ENCODE measurements at places on chromosomes 1 and 21.

GRCh38 chr21:31618696-31619430, 40.6 kb upstream of the SOD1 start:
- DNase-seq, result no peak

GRCh38 chr1:27856561-27857343, 15.6 kb upstream of the THEMIS2 start:
- no peak for DNase-seq

DNA sequence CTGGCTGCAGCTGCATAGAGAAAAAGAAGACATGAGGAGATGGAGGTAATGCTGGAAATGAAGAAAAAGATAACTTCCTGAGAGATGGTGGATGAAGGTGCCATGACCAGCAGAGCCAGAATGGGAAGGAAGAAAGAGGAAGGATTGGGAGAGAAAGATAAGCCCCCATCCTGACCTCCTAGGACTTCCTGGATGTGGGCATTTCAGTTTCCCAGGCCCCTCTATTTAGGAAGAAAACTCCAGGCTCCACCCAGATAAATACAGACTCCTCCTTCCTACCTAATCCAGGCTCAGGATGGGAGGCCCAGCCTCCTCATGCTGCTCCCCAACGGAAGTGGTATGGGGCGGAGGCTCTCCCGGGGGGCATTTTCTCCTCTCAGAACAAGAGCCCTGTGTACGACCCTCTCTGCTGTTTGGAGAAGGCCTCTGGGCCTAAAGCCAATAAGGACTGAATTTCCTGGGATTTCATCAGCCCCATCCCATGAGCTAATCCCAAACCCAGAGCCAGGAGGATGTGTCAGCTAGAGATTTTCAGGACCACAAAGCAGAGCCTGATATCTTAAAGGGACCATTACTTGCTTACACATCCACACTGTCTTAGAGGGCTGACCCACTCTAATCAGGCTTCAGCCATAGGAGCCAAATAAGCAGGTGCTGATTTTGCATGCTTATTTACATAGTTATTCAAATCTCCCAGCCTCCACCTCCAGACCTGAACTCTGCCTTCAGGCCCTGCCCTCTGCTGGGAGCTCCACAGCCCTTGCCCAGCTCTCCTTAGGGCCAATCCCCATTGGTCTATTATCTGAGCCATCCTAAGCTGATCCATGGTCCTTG, 5.1 kb upstream of the ARHGEF2 start:
- DNase-seq, result no peak

GRCh38 chr1:165598676-165599059, 32.4 kb upstream of the MGST3 start:
- DNase-seq, result no peak

DNA sequence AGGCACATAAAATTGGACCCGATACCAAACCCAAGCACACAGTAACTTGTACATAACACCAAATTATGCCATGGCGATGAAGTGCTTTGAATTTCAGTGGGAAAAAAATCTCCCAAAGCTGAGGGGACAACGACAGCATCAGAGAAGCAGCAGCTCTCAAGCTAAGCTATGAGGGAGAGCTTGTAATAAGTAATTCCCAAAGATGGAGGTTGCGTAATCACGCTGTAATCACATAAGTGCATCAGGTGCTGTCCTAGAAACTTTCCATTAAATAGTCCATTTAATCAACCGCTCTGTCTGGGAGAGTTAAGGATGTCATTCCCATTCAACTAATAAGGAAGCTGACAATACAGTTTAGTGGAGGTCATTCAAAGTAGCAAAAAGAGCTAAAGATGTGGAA, 37.6 kb upstream of the KRTAP19-8 start:
- DNase-seq, result no peak

GRCh38 chr1:150159550-150159949, 9.8 kb downstream of the PLEKHO1 start:
- no peak for DNase-seq

GRCh38 chr1:229538945-229539344, 19.6 kb downstream of the ABCB10 start:
- DNase-seq, result no peak

DNA sequence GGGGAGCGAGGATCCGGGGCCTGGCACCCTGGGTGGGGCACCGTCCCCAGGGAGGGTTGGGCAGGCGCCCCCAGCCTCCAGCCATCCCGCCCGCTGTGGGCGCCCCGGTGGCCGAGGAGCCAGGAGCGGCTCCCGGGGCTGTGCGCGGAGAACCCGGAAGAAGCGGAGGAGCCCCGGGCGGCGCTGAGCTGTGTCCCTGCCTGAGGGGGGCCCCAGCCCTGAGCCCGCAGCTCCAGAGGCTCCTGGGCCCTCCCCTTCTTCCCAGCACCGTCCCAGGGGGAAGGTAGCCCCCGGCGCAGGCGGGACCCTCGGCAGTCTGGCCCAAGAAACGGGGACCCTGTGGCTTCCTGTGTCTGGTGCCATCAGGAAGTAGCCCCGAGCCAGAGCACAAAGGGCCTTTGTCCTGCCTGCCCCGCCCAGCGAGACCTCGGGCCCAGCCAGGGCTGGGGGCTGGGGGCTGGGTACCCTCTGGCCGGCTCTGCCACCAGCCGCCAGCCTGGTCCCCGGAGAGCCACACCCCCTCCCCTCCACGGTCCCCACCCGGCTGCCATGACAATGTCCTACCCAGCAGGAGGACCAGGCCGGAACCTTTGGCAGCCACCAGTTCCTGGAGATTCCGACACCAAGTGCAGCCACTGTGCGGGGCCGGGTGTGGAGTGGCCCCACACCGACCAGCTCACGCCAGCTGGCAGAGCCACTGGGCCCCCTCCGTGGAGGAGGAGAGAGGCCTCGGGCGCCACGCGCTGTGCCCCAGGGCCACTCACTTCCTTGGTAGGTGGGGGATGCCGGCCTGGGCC, 15.6 kb upstream of the TTLL10 start:
- no peak for DNase-seq

- DNase-seq, result no peak
Measured at GRCh38 chr1:174074757-174075156, 52.6 kb upstream of the RC3H1 start.

GRCh38 chr1:93704052-93704451, 22.4 kb upstream of the BCAR3 start:
- DNase-seq, result no peak

- no peak for DNase-seq
Measured at GRCh38 chr1:225855503-225856300, 26.5 kb downstream of the TMEM63A start.

GRCh38 chr1:204409836-204410687, 1.6 kb downstream of the PPP1R15B start:
- DNase-seq, result no peak

DNA sequence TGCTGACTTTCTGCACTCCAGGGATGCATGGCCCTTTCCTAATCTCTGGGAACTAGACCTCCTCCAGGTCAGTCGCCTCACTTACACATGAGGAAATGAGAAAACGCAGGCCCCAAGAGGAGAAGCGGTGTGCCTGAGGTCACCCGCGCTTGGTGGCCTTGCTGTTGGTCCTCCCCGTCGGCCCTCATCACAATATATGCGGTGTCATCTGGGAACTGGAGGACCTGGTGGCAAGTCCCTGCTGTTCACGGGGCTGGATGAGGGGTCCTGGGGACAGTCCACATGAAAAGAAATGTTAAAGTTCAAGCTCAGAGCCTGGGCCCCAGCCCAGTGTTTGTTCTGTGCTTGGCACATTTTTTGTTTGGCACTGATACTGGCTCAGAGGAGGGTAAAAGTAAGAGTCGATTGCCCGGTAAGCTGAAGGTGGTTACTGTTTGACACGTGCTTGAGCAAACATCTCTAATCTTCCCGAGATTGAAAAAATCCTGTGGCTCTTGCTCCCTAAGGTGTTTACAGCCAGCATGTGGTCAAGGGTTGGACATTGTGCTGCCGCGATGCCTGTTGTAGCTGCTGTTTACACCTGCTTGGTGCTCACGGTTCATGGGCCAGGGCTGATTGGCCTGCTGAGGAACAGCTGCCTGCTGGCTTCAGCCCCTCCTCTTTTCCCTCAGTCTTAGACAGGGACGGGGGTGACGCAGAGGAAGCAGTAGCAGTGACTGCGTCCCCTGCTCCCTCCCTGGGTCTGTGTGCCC, 5.2 kb downstream of the COQ8A start:
- DNase-seq, result no peak

DNA sequence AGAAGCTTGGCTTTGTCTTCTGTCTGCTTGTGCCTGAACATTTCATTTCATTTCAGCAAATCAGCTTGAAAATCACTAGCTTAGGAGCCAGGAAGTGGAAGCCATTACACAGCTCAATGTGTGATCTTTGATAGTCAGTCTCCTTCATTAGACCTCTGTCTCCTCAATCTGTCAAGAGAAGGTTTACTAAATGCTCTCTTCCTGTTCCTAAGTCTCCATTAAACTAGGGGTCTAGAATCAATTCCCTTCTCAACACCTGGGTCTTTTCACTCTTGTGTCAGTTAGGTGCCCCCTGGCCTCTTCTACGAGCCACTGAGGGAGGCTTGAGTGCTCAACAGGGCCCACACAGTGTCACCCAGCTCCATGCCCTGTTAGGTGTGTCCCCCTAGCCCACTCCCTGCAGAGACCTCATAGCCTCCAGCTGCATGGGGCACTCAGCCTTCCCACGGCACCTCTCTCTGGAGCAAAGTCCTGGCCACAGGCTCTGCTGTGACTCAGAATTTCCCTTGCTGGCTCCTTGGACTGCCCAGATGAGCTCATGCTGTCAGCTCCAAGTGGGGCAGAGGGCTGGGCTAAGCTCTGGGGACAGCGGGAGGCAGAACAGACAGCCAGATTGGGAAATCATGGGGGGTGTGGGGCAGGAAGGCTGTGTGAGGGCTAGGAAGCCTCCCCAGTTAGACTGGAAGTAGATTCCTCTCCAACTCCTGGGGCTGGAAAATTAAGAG, 115.7 kb upstream of the IPO9 start:
- no peak for DNase-seq

DNA sequence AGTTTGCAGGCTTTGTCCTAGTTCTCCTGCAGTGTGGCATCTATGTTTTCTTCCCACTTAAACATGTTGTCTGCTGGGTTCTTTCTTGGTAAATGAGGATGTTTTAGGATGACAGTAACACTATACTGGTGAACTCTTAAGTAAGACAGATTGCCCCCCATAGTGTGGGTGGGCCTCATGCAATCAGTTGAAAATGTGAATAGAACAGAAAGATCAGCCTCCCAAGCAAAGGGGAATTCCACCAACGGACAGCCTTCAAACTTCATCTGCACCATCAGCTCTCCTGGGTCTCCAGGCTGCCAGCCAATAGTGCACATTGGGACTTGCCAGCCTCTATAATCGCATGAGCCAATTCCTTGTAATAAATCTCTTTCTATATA, 10.7 kb upstream of the TARBP1 start:
- DNase-seq, result no peak

GRCh38 chr1:183243161-183244050, 57.3 kb downstream of the LAMC2 start:
- no peak for DNase-seq

DNA sequence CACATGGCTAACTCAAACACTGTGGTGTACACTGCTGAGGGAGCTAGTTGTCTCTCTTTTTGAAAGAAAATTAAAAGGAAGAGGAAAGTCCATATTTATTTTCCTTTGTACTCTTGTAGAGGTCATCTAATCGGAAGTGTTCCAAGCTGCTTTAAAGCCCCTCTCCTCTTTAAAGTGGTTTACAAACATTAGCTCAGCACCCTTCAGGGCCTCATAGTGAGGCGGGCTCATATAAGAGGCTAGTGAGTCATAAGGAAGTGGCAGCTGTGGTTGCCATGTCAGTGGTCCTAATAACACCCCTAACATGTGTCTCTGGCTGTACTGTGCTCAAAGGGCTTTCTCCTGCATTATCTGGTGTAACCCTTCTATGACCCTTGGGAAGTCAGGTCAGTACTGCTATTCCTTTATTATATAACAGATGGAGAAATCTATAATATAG, 104.4 kb upstream of the SERBP1 start:
- DNase-seq, result no peak

DNA sequence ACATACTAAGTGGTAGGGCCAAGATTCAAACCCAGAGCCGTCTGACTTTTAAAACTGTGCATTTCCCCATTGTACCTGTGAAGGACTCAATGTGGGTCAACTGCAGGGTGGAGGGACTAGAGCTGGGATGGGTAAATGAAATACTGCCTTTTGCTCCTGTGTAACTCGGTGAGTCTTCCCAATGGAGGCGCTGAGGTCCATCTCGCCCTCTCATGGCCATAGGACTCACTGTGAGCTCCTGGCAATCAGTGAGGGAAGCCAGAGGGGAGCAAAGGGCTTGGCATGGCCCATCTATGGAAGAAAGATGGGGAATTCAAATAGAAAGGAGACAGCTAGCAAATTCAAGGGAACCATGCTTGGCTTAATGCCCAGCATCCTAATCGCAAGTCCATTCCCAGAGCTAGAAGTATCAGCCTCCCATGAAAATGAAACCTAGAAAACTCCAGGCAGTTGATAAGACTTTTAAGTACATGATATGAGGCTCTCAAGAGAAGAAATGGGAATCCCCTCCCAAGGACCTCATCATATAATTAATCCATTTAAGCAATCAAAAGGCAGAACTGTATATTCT, 25.4 kb upstream of the CGN start:
- no peak for DNase-seq

DNA sequence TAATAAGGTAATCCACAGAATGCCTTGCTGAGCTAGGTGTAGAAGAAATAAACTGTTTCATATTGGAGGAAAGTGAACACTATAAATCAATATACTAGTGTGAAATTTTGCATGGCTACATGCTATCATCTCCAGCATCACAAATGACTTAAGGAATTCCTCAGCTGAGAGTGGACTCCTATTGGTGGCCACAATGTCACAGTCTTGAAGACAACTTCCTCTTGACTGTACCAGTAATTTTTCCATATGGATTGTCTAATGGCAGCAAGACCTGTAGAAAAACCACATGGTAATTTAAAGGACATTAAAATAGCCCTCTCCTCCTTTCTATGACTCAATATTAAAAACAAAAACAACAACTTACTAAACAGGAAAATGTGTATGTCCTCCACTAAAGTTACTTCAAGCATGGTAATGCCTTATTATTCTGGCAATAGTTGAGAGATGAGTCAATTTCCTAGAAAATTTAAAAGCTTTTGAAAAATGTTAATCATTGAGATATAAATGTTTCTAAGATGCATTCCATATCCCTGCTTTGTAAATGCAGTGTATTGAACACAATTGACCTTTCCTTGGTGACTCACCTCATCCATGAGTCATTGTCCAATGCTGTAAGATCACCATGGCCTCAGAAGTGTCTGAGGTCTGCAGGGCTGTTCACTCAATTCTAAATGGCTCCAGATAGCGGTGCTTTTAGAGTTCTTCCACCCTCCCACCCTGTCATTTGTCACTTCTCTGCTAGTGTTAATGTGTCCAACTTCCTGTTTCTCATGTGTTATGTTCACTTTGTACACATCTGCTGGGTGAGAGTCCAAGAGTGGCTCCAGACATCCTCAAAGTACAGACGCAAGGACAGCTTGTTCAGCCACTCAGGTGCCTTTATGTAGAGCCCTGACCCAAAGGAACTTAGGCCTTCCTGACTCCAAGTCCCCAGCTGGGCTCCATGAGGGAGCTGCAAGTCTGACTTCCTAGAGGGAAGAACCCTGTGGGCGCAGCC, 32.8 kb upstream of the DNASE2B start:
- no peak for DNase-seq

DNA sequence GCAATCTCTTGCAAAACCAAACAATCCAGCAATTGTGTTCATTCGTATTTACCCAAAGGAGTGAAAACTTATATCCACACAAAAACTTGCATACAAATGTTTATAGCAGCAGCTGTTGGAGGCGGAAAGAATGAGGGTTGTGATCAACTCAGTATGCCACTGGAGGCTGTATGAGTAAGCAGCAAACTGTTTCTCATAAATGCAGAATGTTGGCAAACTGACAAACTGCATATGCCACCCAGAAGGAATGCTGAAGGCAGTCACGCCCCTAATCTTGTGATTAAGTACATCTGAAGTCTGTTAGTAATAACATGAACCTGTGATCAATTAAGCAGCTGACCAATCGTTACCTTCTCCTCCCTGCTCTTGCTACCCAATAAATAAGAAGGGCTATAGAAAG, 60.5 kb upstream of the CR2 start:
- no peak for DNase-seq
